ENCODE measurements at places on chromosomes 12 and 14.

- no peak for DNase-seq
These were observed 787 bp downstream of the KCNH3 start for GRCh38 chr12:49539406-49540228.

DNA sequence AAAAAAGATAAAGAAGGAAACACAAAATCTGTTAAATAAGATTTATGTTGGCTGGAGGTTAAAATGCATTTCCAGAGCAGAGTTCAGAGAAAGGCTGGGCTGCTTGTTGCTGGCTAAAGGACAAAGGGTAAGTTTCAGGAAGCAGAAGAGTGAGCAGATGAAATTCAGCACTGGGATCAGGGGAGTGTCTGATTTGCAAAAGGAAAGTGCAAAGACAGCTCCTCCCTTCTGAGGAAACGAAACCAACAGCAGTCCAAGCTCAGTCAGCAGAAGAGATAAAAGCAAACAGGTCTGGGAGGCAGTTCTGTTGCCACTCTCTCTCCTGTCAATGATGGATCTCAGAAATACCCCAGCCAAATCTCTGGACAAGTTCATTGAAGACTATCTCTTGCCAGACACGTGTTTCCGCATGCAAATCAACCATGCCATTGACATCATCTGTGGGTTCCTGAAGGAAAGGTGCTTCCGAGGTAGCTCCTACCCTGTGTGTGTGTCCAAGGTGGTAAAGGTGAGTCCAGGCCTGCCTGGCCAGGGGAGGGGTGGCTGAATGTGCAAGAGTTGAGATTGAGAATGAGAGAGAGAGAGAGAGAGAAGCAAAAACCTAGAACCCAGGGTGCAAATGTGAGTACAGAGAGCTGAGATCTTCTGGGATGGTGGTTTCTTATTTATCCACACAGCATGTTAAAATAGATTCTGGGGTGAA lies at the start of gene OAS1:
TSS of gene OAS1 (plus strand) at position 251 of the 703 bp plus-strand sequence. CDS start at position 329, 78 bp downstream.
- peak; percentile 10 for DNase-seq

- no peak for DNase-seq
These were observed 290.8 kb downstream of the RPAP3 start for GRCh38 chr12:47415054-47415453.

DNA sequence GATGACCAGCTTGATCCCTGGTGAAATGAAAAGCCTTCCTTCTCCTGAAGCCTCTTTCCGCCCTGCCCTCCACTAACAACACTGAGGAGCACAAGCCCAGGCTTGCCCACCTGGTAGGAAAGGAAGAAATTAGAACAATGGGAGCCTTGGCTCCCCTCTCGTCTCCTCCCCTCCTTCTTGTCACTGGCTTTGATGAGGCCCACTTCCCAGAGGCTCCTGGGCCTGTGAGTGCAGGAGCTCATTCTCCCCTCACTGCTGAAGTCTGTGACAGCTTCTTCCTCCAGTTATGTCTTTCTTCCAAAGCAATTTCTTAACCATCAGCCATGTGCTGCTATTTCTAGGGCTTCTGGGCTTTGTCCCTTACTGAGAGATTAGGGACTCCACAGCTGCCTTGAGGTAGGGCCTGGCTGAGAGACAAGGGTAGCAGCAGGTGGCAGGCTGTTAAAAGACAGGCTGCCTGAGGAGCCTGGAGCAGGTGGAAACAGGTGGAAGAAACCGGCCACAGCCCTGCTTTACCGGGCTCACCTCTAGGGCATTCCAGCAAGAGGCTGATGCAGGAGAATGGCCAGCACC lies 53.6 kb upstream of the SRSF5 start:
- DNase-seq: no peak

- DNase-seq: no peak
These were observed 12.6 kb downstream of the RCOR1 start for GRCh38 chr14:102605029-102605428.

DNA sequence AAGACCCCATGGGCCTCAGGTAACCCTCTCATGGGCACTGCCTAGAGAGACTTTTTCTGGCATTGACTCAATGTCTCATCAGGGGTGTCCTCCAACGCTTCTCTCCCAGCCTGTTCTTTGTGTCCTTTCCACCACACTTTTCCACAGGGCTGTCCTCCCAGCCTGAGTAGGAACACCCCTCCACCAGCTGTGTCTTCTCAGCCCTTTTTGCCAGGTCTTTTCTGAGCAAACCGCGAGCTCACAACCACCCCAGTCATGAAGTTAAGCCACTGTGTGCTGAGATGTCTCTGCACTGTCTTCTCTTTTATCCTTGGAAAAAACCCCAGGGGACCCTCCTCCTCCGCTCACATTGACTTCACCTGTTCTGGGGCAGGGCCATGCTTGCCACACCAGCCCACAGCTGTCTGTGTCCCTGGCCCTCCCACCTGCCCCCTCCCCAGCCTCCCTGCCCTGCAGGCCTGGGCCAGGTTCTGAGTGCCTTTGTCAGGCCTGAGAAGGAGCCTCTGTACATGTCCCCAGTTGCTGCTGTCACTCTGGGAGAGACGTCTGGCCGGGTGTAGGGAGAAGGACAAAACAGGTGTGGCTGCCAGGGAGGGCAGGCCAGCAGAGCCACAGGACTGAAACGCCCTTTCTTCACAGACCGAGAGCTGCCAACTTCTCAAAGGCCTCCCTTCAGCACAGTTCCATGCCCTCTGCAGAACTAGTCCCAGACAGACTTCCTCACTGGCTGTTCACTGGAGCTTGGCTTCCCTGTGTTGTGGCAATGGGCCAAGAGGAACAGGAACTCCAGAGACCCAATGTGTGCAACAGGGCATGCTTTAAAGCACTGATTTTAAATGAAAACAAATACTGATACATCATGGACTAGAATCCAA lies 50.5 kb upstream of the PNMA1 start:
- DNase-seq: no peak

GRCh38 chr12:127284870-127285431 lies 982.0 kb upstream of the TMEM132C start:
- peak; percentile 99 for DNase-seq

DNA sequence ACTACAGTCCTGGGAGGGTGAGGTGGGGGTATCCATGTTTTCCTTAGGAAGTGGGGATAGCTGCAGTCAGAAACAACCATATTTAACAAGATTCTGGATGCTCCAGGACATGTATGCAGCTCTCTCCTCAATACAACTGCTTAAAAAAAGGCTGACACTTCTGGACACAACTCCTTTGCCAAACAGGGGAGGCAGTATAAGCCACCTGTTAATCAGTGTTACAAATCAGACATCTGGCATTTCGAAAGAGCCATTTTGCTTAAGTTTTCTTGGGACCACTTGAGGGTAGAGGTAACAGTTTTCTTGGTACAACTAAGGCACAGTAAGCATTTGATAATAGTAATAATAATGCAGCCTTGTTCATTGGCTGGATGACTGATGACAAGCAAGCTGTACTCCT lies 47.1 kb downstream of the RPGRIP1 start:
- no peak for DNase-seq

DNA sequence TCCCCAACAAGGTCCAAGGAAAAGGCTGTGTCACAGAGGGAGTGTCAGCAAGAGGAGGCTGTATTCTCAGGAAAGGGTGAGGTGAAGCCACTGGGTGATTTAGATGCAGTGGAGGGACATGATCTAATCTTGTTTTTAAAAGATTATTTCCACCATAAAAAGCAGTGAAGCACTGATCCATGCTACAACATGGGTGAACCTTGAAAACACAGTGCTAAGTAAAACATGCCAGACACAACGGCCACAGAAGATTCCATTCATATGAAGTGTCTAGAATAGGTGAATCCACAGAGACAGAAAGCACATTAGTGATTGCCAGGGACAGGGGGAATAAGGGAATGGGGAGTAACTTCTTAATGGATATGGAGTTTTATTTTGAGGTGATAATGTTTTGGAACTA lies 12.8 kb downstream of the RITA1 start:
- DNase-seq: no peak

DNA sequence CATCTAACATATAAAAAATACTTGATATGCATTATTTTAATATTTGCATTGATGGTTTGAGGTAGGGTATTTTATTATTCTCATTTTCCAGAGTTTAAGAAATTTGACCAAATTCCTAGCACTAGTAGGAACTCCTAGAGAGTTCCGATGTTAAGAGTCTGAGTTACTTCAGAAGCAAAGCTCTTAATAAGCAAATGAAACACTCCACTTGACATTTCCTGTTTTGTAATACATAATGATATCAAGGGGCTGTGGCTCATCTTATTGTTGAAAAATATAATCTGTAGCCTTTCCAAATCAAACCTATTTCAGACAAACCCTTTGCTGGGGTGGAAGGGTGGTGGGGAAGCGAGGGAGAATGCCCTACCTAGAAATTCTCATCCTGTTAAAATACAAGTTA lies 355.5 kb downstream of the DIO2 start:
- DNase-seq: no peak

DNA sequence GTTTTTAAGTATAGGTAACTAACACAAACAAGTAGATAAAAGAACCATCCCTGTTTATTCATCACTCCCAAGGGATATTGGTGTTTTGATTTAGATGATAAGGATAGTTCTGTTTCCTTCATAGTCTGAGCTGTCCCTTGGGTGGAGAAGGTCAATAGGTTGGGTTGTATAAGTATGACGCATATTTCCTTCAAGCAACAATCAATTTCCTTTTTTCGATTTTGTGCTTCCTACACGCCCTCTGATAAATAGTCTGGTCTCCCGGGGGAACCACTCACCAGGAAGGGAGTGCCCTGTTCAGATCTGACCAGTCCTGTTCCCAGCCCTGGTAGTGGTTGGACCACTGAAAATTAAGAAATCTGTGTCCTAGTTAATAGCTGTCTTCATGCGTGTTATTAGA lies 378.8 kb upstream of the FAR2 start:
- DNase-seq: no peak

DNA sequence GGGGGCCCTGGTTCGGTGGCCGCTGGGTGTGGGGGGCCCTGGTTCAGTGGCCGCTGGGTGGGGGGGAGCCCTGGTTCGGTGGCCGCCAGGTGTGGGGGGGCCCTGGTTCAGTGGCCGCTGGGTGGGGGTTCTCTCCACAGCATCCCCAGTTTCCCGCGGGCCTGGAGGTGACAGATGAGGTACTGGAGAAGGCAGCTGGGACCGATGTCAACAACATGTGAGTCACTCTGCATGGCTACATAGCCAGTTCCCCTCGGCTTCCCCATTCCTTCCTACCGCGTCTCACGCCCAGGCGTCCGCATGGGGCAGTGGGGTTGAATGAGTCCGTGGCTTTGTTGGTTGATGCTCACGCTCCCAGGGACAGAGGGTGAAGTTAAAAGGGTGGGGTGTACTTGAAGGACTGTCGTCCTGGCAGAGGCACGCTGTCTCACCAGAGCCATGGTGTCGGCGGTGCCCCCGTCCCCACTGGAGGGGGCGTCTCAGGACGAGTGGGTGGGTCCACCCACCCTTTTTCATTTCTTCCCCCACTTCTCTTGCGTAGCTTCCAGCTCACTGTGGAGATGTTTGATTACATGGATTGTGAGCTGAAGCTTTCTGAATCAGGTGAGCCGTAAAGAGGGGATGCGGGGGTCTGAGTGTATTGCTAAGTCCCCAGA lies 15.6 kb downstream of the HIP1R start:
- no peak for DNase-seq

DNA sequence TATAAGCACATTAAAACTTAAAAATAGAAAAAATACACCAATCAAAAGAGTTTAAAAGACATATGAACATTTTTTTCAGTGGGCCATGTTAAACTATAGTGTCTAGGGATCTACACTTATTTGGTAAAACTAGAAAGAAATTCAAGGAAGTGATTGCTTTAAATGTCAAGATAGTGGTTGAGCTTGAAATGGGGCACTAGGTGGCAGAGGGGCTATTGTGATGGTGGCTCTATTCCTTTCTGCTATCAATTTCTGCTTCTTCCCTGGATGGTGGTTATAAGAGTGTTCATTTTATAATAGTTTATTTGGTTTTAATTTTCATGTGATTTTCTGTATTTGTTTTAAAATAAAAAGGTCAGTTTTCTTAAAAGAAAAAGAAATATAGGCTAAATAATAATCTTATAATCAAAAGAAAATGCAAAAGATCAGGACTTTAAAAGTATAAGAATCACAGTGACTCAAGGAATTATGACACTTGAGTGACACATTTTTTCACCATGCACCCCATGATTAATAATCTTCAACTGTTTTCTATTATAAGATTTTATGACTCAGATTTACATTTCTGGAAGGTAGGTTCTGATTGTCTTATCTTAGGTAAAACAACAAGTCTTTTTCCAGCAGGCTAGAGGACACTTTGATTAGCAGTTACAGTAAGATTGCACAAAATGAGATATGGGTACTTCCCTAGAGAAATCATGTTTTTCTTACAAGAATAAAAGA lies 137.5 kb downstream of the FSCB start:
- no peak for DNase-seq

- DNase-seq: no peak
These were observed 178.6 kb downstream of the TMEM132C start for GRCh38 chr12:128445415-128446127.

DNA sequence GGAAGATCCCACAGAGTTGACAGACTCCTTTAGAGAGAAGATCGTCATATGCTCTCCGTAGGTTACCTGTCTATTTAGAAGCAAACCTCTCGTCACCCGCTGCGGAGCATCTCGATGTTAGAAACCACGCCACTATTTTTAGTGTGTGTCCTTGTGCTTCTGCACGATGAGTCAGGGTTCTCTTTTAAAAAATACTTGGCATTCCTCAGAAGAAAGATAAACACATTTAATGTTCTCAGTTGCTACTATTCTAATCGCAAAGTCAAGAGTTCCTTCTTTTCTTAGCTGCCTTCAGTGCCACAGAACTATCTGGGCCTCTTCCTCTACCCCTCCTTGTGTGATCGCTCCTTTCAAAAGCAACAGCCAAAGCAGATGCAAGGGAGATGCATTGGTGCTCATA lies 192.4 kb downstream of the PELI2 start:
- DNase-seq: no peak
